ENCODE measurements at places on chromosomes 6 and 20.

DNA sequence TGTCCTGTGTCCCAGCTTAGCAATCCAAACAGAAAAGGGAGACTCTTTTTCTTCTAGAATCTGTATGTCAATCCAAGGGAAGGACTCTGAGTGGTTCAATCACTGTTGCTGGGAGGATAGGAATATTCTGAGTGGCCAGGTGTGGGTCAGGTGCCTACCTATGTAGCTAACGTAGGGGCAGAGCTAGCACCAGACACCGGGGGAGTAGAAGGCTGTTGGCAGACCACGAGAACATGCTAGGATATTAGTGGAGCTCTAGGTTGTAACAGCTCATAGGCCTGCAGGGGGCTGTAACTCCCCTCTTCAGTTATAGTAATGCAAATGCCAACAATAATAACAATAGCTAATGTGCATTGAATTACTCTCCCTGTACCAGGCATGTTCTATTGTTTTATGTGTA is 39.8 kb upstream of the EPB41L1 start:
- DNase-seq = no peak

- DNase-seq = no peak
These were observed 318.9 kb downstream of the SYNE1 start for GRCh38 chr6:152318278-152318677.

DNA sequence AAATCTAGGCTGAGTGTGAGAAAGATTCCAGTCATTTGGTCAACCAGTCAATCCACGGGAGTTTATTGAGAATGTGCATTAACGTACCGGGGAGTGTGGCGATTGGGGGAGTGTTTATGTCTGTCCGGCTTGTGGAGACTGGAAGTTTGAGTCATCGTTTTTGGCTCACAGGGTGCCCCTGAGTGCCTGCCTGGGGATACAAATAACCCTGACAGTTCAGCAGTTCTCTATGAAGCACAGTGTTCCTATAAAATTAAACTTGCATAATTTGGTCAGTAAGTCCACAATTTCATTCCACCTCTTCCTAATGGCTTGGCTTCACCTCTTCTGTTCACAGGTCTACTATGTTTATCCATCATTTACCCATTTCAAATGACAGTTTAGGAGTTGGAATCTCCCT is 72.6 kb upstream of the PLEKHG1 start:
- DNase-seq = no peak

DNA sequence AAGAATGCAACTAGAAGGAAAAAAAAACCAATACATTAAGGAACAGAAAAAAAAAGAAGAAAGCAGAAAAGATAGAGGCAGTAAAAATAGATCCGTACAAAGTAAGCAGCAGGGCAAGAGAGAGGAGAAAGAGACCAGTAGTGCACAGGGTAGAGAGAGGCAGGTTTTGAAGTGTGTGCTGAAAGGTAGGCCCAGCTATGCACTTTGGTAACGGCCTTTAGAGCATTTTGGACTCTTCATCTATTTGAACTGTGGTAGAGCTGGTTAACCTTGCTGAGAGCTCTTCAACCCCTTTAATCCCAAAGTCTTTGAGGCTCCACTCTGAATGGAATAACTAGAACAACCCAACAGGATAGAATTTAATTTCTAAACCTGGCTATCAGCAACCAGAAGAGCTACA is 45.2 kb downstream of the ADGRB3 start:
- no peak for DNase-seq

DNA sequence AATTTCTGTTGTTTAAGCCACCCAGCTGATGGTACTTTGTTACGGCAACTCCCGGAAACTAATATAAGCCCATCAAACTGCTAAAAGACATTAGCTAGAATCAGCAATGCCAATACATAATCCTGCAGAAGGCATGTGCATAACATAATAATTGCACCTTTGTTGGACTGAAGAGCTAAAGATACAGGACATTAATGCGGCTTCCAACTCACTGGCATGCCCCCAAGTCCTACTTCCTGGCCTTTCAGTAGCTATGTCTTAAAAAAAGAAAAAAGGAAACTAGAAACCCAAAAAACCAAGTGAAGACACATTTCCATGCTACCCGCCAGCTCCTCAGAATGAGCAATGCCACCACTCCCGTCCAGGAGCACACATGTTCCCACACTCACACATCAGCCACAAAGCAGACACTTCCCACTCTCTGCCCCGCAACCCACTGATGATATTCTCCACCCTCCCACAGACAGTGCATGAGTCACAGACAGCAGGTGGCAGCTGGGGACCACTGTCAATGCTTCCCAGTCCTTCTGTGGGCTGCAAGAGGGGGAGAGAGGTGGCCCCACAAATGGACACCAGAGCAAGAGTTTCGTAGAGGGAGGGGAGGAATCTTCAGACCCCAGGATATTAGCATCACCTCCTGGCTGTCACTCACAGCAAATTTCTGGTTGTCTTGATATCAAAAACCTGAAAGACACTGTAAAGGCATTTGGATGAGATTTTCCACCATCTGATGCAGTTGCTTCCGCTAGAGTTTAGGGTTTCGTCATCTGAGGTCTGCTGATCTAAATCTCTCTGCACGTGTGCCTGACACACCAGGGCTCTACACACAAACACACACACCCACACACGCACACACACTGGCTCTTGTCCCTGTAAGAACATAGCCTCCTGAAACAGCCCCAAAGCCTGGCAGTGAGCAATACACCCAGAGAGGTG is 32.8 kb downstream of the GFOD1 start:
- DNase-seq = peak; percentile 18

GRCh38 chr6:163180874-163181541 is 233.5 kb upstream of the QKI start:
- peak; percentile 37 for DNase-seq
